ENCODE measurements at places on chromosomes 6 and 20.

DNA sequence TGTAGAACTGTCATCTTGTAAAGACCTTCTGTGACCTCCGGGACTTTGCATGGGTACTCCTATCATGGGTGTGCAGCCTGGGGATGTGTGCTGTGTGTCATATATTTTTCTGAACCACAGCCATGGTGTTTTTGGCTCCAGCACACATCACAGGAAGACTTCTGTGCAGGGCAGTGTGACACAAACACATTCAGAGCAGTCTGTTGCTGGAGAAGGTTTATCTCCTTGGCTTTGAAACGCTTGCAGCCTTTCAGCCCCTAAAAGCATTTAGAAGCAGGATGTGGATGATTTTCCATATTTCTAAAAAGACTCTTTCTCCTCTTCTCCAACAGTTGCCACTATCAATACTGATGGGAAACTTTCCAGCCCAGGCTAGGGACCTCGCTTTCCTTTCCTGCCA is 221.6 kb upstream of the FOXA2 start:
- DNase-seq = no peak

DNA sequence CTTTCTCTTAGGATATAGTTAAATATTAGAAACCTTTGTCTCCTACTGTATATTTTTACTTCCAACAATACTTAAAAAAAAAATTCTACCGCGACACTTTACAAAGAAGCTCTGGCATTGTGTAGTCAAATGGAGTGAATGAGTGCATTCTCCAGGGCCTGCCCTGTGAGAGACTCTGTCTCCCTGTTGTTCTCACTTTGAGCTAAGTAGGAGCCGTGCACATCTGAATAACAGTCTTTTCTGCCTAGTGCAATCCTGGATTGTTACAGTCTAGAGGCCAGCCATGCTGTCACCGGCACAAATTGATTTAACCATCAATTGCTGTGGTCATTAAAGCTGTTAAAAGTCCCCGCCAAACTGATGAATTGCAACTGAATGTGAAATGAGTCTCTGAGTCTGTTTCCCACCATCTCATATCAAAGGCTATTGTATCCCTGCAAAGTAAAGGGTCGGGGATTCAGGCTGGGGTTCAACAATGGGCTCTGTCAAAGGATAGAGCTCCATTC is 156.0 kb downstream of the RFPL4B start:
- no peak for DNase-seq

DNA sequence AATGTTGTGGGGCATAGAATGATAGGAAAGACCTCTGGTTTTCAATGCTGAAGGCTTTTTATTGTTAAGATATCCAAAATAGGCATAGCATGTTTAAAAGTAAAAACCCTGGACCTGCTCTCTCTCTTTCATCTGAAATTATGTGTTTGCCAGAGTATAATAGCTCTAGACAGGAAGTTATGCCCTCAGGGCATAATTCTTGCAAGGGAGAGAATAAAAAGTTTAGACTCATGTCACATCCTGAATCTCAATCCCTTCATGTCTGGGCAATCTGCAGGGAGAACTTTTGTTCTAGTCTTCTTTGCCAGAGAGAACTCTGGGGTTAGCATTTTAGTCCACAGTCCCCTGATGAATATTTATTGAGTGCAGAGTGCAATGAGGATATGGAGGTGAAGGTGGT is 297.3 kb upstream of the FLRT3 start:
- DNase-seq = no peak

DNA sequence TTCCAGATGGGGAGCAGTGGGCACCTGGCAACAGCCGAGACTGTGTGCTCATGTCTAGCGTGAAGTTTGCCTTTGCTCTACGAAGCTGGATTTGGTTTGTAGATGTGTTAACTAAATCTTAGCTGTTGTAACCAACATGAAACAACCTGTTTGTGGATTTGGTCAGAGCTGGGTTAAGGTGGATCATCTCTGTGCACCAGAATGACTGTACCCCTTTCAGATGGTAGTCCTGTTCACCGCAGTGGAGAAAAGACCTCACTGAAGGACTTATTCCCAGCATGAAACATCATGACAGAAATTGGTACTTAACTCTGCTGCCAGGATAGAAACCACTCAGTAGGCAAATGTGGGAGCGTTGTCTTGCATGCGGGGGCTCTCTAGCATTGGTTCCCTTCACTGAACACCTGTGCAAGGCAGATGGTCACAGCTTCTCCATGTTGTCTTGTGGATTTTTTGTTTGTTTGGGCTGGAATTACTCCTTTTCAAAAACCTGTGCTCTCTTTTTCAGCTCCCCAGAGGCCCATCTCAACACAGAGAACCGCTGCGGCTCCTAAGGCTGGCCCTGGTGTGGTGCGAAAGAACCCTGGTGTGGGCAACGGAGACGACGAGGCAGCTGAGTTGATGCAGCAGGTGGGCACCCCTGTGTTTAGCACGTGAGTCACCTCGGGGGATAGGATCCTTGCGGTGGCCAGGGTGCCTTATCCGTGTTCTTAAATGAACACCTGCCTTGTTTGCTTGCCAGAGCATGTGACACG is 19.3 kb upstream of the EFCAB8 start:
- DNase-seq = no peak

GRCh38 chr6:149563203-149563927 is 2.8 kb upstream of the GINM1 start:
- no peak for DNase-seq

GRCh38 chr6:27694547-27694874 is 217.7 kb downstream of the OR2B2 start:
- DNase-seq = no peak

- no peak for DNase-seq
These were observed 8.5 kb downstream of the LRRC1 start for GRCh38 chr6:53803081-53803860.

- no peak for DNase-seq
These were observed 83.0 kb downstream of the HFE start for GRCh38 chr6:26170181-26170580.

GRCh38 chr20:20217621-20218020 is 150.3 kb upstream of the INSM1 start:
- no peak for DNase-seq

- no peak for DNase-seq
These were observed 157.4 kb upstream of the TNFAIP3 start for GRCh38 chr6:137709424-137710236.

- no peak for DNase-seq
These were observed 99.8 kb downstream of the DACT2 start for GRCh38 chr6:168219804-168220203.

DNA sequence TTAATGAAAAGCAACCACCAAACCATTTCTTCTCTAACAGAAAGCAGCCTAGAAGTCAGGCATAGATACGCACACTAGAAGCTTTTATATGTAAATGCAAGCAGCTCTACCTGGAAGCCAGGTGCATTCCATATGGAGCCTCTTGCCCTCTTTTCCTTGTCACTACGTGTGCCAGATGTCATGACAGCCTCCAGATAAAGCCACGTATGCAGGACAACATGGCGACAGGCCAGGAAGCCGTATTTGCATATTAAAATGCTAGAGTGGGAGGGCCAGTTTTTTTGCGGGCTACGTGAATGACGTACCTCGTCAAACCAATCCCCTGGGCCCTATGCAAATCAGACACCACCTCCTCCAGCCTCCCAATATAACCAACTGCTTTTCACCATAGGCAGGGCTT is 308.1 kb upstream of the SPTLC3 start:
- no peak for DNase-seq
